ENCODE measurements at places on chromosomes 5 and 9. TPM values are rescaled to one million over a fixed set of nuclear protein-coding genes. Genes with fewer than 3 reads are reported as not detected.

DNA sequence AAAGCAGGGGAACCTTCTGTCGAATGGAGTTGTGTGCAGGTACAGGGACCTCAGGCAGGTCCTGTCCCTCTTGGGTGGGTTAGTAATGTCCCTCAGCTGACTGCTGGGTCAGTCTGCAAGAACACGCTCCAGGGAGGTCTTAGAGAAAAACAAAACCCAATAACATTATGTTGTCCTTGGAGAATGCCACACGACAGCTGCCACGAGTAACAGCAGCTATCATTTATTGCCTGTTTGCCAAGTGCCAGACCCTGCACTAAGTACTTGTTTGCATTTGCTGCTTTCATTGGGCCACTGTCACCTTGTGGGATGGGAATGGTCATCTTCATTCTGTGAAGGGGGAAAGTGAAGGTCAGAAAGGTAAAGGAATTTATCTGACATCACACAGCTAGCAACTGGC is 310.3 kb downstream of the SLIT3 start:
- no peak for DNase-seq

DNA sequence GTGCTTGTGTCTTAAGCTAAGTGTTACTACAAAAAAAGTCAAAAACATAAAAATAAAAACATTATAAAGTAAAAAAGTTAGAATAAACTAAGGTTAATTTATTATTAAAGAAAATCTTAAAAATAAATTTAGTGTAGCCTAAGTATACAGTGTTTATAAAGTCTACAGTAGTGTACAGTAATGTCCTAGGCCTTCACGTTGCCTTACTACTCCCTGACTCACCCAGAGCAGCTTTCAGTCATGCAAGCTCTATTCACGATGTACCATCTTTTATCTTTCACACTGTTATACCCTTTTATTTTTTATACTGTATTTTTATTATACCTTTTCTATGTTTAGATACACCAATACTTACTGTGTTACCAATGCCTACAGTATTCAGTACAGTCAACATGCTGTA is 288.1 kb downstream of the HCN1 start:
- no peak for DNase-seq

GRCh38 chr9:74066128-74066527 is 431.0 kb upstream of the RORB start:
- no peak for DNase-seq

DNA sequence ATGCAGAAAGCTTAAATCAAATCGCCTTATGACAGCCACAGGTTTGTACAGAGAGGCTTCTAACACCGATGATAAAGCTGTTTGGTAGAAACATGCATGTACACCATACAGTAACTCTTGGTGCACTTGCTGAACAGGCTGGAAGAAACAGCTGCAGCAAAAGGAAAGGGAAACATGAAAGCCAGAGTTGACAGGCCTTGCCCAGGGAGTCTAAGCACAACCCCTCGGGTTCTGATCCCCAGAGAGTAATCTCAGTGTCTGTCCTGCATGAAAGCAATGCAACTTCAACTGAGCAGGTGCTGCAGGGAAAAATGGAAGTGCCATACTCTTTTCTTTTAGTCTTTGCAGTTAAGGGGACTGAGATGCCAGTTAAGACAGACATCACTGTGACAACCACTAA is 419.9 kb downstream of the BNC2 start:
- no peak for DNase-seq

- no peak for DNase-seq
These were observed 71.0 kb downstream of the NREP start for GRCh38 chr5:111685969-111686368.

DNA sequence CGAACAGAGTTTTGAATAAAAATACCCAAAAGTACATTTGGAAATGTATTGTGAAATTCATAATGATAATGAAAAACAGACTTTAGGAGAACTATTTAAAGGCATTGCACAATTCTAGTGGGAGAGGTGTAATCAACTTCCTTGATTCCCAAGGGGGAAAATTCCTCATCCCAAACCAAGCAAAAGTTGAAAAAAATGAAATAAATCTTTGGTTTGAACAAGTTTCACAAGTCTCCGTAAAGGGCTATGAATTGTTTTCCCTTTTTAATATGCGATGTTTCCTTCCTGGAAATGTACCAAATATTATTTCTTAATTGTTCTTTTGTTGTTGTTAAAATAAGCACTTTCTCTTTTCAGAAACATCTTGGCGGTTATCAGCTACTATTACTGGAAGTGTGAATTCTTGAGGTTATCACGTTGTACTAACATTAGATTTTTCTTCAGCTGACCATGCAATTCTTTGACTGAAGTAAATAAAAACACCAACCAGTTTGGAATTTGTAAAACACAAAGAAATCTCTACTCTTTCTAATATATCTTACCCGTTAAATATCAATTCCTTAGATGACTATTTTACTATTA is 59.3 kb downstream of the SVEP1 start:
- no peak for DNase-seq

The IFNA2 gene
- not detected for total RNA-seq

Measured in CD4-positive, CD25-positive, alpha-beta regulatory T cell (primary cell).